DMS153 (cell line): ENCODE measurements at places on chromosomes 7 and 10.
A peak's percentile ranks its signal among the peaks of the same experiment; 100 is the strongest.

DNA sequence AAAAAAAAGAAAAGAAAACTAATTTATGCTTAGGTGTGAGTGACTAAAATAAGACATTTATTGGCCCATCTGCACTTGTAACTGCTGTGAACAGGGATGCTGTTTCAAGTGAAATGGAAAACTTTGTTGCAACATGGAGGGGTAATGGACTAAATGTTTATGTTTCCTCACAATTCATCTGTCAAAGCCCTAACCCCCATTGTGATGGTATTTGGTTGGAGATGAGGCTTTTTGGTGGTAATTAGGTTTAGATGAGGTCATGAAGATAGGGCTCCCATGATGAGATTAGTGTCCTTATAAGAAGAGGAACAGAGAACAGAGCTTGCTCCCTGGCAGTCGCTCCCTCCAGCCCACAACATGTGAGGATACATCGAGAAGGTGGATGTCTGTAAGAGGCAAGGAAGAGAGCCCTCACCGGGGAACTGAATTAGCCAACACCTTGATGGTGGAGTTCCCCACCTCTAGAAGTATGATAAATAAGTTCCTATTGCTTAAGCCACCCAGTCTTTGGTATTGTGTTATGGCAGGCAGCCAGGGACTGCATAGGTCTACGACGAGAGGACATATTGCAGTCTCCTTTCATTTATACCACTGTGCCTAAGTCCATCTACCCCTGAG lies 28.6 kb upstream of the VCL start:
- no peak for DNase-seq

GRCh38 chr7:158473221-158473620 lies 114.4 kb downstream of the PTPRN2 start:
- DNase-seq = peak; percentile 70

DNA sequence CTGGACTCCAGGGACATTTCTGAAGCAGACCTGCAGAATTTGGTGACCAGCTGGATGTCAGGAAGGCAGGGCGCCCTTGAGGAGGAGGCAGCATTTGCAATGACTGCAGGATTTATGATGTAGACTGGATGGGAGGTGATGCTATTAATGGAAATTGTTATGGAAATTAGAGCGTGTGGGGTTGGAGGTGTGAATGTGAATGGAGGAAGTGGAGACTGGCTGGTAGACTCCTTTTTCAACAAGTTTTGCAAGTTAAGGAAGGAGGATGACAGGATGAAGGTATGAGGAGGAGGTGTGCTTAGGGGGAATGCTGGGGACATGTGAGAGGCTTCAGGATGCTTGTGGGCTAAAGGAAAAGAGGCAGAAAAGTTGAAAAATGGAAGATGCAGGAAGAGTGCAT lies 137.0 kb downstream of the TMEM178B start:
- DNase-seq = no peak

GRCh38 chr10:84335516-84335915 lies 7.1 kb downstream of the CCSER2 start:
- no peak for DNase-seq

DNA sequence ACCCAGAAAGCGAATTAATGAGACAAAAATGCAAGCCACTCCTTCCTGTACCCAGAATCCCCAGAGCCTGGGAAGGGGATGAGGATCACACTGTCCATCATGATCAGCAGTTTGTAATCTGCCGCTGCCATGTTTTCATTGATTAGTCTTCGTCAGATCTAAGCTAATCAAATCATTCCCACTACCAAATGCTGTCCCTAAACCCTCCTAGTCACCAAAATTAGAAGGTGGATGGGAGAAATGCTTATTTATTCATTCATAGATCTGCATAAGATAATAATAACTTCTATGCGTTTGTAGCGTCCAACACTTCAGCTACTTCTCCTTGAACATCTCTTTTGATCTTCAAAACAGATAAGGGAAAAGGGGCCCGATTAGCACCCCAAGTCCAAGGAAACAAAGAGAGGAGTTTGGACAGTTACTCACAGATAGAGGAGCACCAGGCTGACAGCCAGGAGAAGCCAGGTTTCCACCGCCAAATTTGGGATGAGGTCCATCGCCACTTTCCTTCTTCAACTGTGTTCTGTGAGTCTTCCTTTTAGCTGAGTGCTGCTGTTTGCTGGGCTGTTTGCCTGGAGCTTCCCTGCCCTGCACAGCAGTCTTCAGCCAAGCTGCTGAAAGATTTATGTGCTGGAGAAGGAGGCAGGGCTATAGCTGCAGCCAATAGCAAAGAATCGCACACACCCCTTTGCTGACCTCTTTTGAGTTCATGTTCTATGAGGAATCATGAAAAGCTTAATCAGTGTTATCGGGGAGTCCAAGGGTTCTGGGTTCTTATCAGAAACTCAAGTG lies at the start of gene CYP3A5:
Gene CYP3A5, minus strand, starts transcription at position 597 of the 792 bp plus-strand sequence. Its CDS starts 100 bp downstream, at position 497.
- DNase-seq = no peak

- DNase-seq = no peak
Measured at GRCh38 chr7:159071260-159071659, 73.4 kb downstream of the VIPR2 start.

DNA sequence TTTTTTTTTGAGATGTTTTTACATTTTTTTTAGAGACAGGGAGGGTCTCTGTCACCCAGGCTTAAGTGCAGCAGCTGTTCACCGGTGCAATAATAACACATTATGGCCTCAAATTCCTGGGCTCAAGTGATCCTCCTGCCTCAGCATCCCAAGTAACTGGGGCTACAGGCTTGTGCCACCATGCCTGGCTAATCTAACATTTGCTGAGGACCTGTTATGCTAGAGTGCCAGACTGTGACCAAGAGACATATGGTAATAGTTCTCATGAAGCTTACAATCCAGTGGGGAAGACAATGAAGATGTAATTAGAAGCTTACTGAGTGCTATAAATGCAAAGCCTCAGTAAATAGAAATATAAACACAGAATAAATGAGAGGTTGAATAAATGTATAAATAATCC lies 17.6 kb upstream of the ORC5 start:
- no peak for DNase-seq

DNA sequence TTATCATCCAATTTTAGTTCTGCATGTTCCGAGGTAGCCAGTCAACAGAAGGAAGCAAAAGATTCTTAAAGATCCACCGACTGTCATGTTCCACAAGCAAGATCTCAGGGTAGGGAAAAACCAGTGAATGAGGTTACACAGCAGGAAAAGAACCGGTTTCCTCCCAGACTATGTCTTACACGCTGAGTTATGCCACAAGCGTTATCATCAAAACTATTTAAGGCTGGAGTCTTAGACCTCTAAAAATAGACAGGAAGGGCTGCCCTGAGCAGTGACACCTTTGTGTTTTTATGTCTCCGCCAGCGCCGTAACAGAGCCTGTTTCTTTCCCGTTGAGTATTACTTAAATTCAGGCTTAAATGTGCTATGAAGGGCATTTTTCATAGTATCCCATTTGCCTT lies 48.3 kb downstream of the PROSER2 start:
- no peak for DNase-seq

- no peak for DNase-seq
Measured at GRCh38 chr7:91187061-91187460, 77.2 kb upstream of the FZD1 start.

GRCh38 chr10:110216240-110216639 lies 8.8 kb downstream of the MXI1 start:
- DNase-seq = no peak

DNA sequence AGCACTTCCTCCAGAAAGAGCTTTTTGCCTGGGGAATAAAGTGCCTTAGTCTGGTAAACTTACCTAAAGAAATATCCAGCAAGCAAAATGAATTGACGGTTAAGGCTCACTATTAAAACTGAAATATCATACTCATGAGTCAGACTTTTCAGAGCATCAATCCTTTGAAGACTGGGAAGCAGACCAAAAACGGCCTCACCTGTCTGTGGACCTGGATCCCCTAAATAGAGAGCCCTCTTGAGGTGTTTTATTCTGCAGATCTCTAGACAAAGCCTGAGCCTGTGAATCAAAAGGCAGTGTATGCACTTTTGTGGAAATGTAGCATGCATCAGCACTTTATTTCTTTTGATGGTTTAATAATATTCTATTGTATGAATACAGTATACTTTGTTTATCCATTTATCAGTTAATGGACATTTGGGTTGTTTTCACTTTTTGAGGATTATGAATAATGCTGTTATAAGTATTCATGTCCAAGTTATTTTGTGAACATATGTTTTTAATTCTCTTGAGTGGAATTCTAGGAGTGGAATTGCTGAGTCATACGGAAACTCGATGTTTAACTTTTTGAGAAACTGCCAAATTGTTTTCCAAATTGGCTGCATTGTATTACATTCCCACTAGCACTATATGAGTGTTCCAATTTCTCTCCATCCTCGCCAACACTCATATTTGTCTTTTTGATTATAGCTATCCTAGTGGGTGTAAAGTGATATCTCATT lies 449.0 kb upstream of the IGFBP3 start:
- peak; percentile 20 for DNase-seq

DNA sequence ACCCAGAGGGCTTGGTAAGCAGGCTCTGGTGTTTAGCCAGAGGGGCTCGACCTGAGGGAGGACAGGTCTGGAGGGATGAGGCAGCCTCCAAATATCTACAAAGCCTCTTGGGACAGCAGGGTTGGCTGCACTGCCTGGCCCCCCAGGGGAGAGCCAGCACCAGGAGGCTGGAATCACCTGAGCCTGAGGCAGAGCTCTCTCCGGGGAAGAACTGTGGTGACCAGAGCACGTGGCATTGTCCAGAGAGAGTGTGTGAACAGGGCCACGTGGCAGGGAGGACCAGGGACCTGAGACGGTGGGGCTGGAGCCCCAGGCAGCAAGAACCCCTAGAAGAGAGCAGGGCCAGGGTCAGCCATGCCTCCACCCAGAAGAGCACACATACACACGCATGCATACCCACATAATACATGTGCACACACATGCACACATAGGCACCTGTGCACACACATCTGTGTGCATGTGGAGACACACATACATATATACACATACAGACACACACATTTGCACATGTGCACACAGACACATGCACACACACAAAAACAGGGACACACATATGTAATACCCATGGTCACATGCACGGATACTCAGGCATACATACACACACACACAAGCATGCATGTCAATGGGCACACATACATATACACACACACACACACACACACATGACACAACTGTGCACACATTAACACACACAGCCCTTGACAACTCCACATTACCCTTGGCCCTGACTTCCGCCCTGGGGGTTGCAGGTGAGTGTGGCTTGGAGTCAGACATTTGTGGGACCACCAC lies 94.9 kb downstream of the MYL10 start:
- DNase-seq = no peak

DNA sequence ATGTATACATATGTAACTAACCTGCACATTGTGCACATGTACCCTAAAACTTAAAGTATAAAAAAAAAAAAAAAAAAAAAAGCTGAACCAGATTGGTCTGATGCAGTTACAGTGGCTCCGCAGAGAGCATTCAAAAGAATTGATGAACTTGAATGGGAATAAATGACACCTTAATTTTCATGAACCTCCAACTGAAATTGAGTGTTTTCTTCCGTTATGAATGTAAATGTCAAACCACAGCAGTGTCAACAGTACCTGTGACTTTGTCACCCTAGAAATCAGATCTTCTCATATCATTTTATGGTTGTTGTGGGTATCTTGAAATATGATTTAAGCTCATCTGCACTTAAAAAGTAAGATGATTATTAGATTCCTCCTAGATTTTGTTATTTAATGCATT lies 32.7 kb upstream of the SRGN start:
- DNase-seq = no peak

DNA sequence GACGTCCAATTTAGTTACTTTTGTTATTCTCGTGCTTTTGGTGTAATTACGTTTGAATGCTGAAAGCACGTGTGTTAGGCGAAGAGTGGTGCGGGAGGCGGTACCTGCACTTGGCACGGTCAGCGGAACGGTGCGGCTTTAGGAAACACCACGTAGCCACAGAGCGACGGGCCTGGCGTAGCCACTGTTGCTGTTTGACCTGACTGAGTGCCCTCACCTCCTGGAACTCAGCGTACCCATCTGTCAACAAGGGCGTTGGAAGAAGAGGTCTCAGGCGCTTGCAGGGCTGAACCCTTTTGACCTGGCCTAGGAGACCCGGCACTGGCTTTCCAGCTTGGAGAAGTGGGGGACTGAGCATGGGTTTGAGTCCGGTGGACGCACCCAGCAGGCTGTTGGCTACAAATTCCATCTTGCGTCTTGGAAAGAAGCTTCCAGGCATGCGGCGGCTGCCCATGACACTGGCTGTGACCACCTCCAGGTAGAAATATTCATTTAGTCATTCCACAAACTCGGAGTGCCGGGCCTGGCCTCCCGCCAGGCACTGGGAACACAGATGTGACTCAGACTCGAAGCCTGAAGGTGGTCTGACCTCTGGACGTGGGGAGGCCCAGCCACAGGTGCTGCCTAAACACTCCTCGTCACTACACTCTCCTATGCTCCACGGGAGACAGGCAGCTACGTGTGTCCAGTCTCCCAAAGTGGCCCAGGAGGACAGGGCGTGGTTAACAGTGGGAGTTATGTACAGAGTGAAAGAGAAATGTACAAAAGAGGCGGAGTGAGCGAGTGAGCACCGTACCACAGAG lies 22.2 kb downstream of the FAM20C start:
- peak; percentile 35 for DNase-seq

GRCh38 chr10:81280497-81281479 lies 594.2 kb upstream of the NRG3 start:
- DNase-seq = no peak

DNA sequence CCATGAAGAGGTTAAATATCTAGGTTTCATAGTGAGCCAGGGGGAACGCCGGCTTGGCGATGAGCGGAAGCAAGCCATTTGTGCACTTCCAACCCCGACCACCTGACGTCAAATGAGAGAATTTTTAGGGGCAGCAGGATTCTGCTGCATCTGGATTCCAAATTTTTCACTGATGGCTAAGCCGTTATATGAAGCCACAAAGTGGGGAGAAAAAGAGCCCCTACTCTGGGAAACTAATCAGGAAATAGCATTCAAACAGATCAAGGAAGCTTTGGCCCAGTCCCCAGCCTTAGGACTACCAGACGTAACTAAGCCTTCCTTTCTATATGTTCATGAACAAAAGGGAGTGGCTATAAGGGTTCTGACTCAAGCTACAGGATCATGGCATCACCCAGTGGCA lies 12.9 kb upstream of the ADCK2 start:
- no peak for DNase-seq

GRCh38 chr7:121833991-121834390 lies 39.0 kb upstream of the PTPRZ1 start:
- no peak for DNase-seq

GRCh38 chr7:133746305-133746704 lies 380.8 kb upstream of the LRGUK start:
- no peak for DNase-seq

GRCh38 chr10:43942096-43942850 lies 293.6 kb upstream of the ZNF32 start:
- no peak for DNase-seq

GRCh38 chr7:49771427-49772176 lies 1.8 kb upstream of the VWC2 start:
- DNase-seq = no peak
